ENCODE measurements at places on chromosomes 5 and 9. TPM values are rescaled to one million over a fixed set of nuclear protein-coding genes. Genes with fewer than 3 reads are reported as not detected.

GRCh38 chr5:41772056-41772455, 98.2 kb downstream of the OXCT1 start:
- DNase-seq: no peak

PAPPA gene
- total RNA-seq: not detected

GRCh38 chr9:78746010-78746409, 449.1 kb downstream of the PSAT1 start:
- DNase-seq: no peak

DNA sequence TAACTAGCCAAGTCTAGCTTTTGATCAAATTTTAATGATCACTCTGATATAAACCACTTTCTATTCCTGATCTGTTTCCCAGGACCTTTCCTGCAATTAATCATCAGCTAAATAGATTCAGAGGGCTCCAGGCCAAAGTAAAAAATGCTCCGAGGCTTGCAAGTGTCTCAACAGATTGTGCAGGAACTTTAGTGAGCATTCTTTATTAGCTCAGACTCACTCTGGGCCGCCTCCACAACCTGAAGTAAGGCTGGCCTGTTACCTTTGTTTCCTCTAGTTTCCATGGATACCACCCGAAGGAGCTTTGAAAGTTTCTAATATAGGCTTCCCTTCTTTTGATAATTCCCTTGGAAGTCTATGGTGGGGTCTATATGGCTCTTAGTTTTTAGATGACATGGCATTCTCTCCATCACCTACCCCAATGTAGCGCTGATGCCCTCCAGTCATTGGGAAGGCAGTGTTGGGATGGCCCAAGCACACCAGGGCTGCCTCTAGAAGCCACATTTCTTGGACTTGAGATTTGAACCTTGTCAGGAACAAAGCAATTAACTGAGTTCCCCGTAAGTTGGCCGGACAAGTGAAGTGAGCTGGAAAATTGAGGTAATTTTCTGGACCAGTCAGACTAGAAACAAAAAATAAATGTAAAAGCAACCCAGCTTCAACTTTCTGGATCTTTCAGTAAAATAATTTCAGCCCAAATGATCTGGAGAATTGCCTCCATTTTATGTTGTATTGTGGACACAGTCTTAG, 97.6 kb upstream of the LHFPL2 start:
- no peak for DNase-seq

GRCh38 chr5:150648294-150649107, 8.0 kb downstream of the SYNPO start:
- DNase-seq: no peak

GRCh38 chr5:144361406-144361805, 190.7 kb downstream of the KCTD16 start:
- no peak for DNase-seq

DNA sequence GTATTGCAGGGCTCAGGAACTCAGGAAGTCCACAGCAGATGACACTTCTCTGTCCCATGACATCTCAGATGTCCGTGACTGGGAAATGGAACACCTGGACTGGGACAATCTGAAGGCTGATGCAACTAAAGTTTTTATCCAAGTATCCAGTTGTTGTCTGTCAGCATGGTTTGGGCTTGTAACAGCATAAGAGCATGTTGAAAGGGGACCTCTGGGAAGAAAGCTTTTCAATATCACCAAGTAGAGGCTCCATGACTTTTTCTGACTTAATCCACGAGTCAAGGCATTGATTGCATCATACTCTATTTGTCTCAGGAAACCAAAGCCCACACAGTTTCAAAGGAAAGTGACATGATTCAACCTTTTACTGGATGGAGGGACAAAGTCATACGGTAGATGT, 807.7 kb downstream of the MTRR start:
- no peak for DNase-seq

HAVCR2 gene
- 5.5 TPM for total RNA-seq

DNA sequence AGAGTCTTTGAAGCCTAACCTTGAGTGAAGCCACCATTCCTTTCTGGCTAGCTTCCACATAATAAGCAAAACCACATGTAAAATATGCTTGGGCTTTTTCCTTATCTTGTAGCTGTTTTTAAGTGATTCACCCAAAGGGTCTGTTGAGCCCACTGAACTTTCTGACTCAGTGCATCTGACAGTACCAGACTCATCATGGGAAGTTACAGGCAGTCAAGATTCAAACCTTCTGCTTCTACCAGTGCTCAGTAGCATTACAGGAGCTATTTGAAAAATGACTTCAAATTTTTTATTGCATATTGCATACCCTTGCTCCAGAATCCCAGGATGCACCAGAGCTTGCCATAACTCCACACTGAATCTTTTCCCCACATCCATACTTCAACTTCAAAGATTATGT, 87.5 kb upstream of the PTPRD start:
- no peak for DNase-seq

GRCh38 chr5:37045703-37046102, 169.1 kb downstream of the NIPBL start:
- DNase-seq: no peak

DNA sequence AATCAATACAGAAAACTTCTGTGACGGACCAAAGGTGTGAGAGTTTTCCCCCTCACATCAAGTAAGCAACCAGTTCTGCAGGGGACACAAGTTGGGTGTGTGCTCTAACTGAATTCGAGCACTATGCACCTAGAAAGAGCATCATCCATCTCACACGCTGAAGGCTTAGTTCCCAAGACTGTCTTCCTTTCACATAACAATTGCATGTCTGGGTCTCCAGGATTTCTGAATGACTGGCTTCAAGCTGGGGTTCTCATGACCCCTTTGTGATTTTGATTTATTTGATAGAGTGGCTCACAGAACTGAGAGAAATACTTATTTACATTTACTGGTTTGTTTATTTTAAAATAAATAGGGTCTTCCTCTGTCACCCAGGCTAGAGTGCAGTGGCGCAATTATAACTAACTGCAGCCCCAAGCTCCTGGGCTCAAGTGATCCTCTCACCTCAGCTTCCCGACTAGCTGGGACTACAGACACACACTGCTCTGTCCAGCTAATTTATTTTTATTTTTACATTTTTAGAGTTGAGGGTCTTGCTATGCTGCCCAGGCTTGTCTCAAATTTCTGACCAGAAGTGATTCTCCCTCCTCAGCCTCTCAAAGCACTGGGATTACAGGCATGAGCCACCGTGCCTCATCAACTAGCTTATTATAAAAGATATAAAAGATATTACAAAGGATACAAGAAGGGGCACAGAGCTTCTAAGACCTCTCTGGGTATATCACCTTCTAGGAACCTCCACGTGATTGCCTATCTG, 316.7 kb upstream of the CDH12 start:
- DNase-seq: no peak

ZNF454 gene
- total RNA-seq: 0.35 TPM

DNA sequence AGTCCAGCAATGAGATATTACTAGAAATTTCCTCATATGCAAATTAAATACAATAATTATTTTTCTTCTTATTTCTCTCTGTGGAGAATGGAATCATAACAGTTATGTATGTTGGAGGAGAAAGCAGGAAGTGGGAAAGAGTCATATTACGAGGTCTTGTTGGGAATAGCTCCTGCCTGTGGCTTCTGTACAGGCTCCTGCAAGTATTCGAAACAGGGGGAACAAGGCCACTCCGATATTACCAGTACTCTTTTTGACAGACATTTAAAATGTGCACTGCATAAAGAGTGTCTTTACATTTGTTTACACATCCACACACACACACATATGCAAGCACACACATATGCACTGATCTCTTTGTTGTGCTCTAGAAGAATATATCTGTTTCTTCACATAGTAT, 812.0 kb upstream of the ZNF608 start:
- DNase-seq: no peak

DNA sequence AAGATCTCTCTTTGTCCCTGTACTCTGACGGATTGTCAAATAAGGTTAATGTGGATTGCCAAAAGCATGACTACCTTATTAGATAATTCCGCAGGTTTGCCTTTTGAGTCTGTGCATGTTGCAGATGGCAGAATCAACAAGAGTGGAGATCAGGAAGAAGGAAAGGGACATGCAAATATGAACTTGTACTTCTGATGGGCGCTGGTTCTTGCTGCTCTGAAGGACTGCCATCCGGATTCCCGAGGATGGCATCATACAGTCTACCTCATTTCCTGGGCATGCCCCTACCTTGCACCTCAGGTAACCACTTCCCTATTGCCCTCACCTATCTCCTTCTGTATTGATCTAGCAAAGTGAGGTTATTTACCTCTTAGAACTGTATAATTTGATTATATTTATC, 504.2 kb downstream of the ACTL7B start:
- DNase-seq: no peak
